Cardiac septum (tissue), 1 donor: ENCODE measurements at places on chromosomes 7 and 10. TPM values are rescaled to one million over a fixed set of nuclear protein-coding genes. Genes with fewer than 3 reads are reported as not detected.

The UPK3B gene
- 0.38 TPM for total RNA-seq

The NUTM2E gene
- not detected for total RNA-seq

The GIMAP2 gene
- 3.1 TPM for total RNA-seq

The EEPD1 gene
- total RNA-seq, result 6.6 TPM

The JAKMIP3 gene
- 1.5 TPM for total RNA-seq

The LEP gene
- 0.30 TPM for total RNA-seq

The TMEM130 gene
- total RNA-seq, result 0.30 TPM

The CAMK2G gene
- 12.7 TPM for total RNA-seq

The KLF14 gene
- not detected for total RNA-seq

The RTKN2 gene
- 0.03 TPM for total RNA-seq

The PHKG1 gene
- total RNA-seq, result 15.3 TPM

The RNF133 gene
- total RNA-seq, result 0.43 TPM

The SAMD9 gene
- total RNA-seq, result 2.8 TPM

The SLC18A3 gene
- not detected for total RNA-seq
